ENCODE measurements at places on chromosomes 2 and 18.

DNA sequence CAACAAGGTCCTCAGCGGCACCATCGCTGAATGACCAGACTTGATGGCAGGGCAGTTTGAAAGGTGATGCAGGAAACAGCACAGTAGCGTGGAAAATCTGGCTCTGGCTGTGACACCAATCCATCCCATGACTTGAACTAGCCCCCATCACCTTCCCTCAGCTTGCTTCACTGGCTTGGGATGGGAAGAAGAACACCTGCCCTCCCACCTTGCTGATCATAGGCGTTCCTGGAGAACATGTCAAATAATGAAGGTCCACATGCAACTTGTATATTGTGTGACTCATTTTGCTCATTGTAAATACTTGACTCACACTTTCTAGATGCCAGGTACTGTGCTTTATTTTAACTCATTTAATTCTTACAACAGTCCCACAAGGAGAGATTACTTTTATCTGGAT is 292.4 kb upstream of the SPRED2 start:
- DNase-seq = no peak

GRCh38 chr2:60963190-60963589 is 54.3 kb upstream of the PEX13 start:
- DNase-seq = no peak

DNA sequence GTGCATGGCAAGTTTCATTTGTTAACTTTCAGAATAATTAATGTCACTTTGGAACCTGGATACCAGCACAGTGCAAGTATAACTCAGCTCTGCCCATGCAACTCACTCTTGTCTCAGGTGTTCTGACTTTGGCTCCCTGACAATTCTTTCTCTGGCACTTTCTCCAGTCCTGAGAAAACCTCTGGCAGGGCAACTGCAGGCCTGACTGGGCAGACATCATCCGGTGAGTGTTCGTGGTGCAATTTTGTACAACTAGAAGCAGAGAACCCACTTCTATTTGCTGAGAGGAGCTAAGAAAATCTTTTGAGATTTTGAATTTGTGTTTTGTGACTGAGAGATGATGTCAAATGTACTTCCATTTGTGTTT is 143.0 kb downstream of the AQP4 start:
- no peak for DNase-seq

- DNase-seq = no peak
These were observed 38.3 kb upstream of the NRP2 start for GRCh38 chr2:205644018-205644417.

- DNase-seq = no peak
These were observed 928.5 kb downstream of the DCC start for GRCh38 chr18:53268455-53268854.

GRCh38 chr2:28269019-28269784 is 123.5 kb upstream of the FOSL2 start:
- no peak for DNase-seq

GRCh38 chr2:215885536-215885935 is 127.8 kb downstream of the MREG start:
- DNase-seq = no peak

DNA sequence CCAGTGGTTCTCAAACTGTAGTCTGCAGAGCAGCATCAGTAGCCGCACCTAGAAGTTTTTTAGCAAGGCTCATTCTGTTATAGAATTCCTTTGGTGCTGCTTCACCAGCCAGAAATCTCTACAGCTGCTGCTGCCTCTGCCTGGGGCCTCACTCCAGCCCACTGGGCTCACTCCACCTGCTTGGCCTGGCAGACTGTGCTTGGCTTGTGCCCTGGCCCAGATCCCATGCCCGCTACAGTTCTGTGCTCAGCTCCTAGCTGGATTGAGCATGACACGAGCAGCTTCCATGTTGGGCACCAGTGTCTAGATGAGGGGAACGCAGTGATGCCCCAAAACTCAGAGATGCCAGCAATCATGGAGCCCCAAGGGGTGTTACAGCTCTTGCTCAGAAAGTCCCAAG is 22.6 kb downstream of the MAPK4 start:
- no peak for DNase-seq

GRCh38 chr18:24986666-24987302 is 365.2 kb downstream of the ZNF521 start:
- DNase-seq = no peak

DNA sequence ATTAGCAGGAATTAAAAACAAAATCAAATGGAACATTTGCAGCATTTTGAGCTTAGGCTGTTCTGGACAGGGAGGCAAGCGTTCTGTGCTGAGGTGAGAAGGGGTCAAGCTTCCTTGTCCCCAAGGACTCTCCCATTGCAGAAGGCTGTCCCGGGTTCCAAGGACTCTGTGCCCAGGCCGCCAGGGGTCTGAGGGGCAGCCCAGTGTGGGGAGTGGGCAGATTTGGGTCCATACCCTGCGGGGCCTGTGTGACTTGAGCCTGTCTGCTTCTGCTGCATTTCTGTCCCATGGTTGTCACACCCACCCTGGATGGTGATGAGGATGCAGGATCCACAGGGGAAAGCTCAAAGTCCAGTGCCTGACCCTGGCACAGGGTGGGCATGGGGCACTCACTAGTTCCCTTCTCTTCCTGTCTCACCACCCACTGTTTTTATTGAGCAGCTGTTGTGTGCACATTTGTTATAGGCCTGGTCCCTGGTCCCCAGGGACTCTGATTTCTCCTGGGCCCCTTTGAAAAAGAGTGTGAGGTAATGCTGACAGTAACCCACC is 211.4 kb upstream of the HS6ST1 start:
- no peak for DNase-seq

- no peak for DNase-seq
These were observed 31.9 kb upstream of the CDH2 start for GRCh38 chr18:28208712-28209265.

GRCh38 chr2:121255358-121255757 is 29.6 kb downstream of the TFCP2L1 start:
- no peak for DNase-seq

- DNase-seq = no peak
These were observed 505.7 kb upstream of the LRATD1 start for GRCh38 chr2:14126846-14127245.

DNA sequence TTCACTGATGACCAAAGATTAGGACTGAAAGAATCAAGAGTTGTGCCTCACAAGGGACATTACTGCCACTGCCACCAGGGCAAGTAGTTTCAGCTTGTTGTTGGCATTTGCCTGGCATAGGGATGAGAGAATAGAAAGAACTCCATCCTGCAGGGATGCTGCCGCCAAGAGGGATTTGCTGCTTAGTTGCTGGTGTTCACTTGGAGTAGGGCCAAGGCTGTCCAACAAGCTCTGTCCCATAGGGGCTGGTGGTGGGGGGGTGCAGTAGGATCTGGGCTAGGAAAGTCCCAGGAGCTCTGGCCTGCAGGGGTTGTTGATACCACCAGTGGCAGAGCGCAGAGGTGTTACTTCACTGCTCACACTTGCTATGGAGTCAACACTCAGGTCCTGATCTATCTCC is 84.9 kb upstream of the MGAT4A start:
- DNase-seq = no peak

DNA sequence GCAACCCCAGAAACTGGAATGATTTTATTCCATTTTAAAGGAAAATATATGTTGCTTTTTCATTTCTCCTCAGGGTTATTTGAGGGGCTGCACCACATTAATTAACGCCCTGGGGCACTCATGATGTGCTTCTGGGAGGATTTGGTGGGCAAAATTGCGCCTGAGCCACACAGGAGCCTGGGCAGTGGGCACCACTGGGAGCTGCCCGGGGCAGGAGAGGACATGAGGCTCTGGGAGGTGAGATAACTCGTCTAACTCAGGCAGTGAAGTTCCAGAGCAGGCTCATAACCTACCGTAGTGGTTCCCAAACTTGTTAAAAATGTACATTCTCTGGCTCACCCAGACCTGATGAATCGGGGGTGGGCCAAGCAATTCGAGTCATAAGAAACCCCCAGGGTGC is 68.3 kb downstream of the EDAR start:
- no peak for DNase-seq

GRCh38 chr2:151649966-151650365 is 84.3 kb downstream of the NEB start:
- DNase-seq = no peak

GRCh38 chr18:33923980-33924379 is 300.7 kb downstream of the NOL4 start:
- DNase-seq = no peak

DNA sequence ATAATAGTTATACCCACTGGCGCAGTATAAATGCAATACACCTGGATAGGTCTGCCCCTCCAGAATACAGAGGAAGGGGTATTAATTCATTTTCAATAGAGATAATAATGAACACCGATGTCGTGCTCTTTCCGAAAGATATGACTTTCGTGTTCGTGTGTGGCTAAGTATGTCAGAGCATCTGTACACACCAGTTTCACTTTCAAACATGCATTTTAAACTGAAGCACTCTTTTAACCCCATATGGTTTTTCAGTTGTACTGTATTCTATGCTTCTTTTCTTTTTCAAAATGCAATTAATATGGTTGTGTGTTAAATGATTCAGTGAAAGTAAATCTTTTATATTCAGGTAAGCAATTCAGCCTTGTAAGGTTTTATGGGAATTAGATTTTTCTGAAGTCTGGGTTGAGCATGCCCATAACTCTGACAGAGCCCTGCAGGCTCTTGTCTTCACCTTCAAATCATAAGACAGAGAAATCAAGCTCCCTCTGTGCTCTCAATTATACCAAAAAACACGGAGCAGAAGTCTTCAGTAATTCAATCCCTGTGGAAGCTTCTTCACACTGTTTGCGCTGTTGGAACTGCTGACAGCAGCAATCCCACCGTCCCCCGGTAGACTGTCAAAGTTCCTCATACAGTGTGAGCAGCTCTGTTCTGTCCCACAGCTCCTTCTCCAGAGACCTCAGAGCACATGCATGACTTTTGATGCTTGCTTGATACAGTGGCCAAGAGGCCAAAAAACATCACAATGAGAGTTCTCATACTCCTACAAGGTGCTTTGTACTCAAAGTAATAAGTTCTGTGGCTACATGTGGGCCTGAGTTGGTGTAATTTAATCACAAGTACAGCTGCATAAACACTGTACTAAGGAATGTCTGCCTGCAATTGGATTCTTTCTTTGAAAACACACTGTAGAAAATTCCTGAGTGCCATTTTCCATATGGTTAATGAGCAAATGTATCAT is 186.8 kb downstream of the ZNF521 start:
- no peak for DNase-seq

GRCh38 chr2:43848214-43848613 is 9.4 kb downstream of the ABCG8 start:
- no peak for DNase-seq

DNA sequence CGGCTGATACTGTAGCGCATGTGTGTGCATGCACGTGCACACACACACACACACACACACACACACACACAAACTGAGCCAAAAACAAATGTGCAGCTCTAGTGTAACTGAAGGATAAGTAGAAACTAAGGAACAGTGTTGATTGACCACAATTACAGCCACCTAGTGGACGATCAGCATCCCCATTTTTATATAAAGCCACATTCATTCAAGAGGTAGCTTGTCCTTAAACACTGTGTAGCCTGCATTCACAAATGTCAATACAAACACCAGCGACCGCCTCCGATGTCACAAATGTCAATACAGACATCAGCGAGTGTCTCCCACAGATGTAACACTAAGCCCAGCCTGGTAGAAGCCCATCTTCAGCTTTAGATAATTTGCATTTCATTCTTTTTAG is 167.4 kb downstream of the PTGR3 start:
- DNase-seq = no peak

All from CD4-positive, alpha-beta T cell treated with Interleukin-15 for 4 hours (primary cell).